ENCODE measurements at places on chromosomes 12 and 14.

DNA sequence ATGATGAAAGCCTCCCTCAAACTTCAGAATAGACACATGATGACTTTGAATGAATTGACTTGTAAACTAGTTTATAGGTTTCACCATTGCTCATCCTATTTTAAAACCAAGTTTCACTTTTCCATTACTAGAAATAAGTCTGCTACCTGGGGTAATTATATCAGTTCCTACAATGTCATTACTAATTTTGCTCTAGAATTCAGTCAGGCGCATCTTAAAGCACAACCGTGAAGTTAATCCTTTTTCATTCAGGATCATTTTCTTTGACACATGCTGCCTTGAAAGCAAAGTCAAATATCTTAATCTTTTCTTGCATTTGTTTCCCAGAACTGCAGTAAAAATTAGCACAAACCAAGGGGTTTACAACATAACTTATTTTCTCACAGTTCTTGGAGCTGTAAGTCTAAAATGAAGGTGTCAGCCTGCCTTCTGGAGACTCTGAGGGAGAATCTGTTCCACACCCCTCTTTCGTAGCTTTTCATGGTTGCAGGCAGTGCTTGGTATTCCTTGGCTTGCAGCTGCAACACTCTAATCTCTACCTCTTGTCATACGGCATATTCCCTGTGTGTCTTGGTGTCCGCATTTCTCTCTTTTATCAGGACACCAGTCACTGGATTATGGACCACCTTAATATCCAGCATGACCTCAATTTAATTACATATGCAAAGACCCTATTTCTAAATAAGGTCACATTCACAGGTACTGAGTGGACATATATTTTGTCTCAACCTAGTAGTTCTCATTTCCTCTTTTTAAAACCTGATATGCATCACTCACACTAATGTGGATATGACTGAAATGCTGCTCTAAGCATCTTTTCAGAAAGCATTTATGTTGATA, 114.3 kb upstream of the PDZRN4 start:
- DNase-seq: no peak

DNA sequence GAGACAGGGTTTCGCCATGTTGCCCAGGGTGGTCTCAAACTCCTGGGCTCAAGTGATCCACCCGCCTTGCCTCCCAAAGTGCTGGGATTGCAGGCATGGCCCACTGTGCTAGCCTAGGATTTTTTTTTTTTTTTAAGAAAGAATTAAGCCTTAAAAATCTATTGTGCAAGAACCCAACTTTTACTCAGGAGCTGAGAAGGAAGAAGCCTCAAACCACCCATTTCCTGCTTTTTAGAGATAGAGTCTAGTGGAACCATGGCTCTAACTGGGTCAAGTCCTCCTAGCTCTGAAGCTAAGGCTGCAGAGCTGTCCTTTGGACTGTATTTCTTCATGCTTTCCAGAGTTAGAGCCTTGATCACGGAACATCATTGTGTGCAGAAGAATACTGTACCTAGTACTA, 1.3 kb upstream of the TSFM start:
- no peak for DNase-seq

DNA sequence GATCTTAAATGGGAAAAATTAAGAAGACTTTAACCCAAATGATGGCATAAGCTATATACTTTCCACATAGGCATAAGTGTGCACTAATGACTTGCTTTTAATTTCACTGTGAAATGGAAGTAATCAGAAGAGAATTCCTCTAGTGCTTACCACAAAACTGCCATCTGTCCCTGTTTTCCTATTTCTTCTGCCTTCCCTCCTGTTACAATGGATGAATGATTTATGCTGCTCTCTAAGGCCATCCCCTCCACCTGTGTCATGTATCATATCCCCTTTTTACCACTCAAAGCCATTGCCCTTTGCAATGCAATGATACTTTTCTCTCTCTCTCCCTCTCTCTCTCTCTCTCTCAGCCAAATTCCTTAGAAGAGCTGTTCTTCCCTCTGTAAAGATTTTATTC, 109.1 kb downstream of the C12orf50 start:
- DNase-seq: no peak

DNA sequence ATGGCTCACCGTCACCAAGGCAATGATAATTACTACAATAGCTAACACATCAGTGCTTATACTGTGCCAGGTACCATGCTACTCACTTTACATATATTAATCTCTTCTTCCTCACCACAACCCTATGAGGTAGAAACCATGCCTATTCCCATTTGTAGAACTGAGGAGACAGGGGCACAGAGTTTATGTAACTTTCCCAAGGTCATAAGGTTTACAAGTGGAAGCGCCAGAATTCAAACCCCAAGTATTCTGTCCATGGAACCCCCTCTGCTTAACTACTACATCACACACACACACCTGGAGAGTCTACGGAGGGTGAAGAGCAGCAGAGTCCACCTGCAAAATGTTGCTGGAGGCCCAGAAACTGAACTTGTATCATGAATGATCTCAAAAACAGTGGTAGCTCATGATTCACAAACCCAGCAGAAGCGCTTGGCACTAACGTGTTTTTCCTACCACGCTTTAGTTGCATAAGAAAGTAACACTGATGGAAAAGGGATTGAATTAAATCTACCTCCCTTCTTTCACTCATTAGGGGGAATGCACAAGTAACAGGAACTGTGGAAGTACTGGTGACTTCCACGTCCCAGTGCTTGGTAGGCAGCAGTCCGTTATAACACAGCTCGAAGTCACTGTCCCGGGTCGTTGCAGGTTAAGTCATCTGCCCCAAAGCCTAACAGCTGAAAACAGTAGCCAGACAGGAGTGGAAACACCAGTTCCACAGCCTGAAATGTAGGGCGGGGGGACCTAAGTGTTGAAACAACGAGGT, 2.0 kb downstream of the ITPR2 start:
- no peak for DNase-seq

- DNase-seq: no peak
Observed at GRCh38 chr14:29911810-29912209, 15.8 kb downstream of the PRKD1 start.

DNA sequence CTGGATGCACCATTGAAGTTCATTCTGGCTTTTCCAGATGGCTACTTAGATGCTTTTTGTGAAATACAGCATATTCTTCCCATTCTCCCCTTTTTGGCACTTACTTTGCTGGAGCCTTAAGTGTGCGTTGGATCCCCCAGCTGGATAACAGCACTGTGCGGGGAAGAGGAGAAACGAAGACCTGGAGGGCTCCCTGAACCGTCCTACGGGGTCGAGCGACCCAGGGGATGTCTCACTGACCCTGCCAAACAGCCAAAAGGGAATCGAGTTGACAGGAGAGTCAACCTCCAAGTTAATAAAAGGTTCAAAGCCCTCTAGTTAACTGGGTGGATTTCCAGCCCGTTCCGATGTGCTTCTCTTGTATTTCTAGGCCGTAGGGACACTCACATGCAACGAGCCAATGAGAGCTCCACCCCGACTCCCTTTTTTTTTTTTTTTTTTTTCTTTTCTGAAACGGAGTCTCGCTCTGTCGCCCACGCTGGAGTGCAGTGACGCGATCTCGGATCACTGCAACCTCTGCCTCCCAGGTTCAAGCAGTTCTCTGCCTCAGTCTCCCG, 1.0 kb upstream of the CAMKK2 start:
- peak; percentile 74 for DNase-seq

- no peak for DNase-seq
Observed at GRCh38 chr12:1481326-1481725, 113.1 kb downstream of the FBXL14 start.

- no peak for DNase-seq
Observed at GRCh38 chr14:104364830-104365229, 214.7 kb upstream of the C14orf180 start.

Data from activated CD8-positive, alpha-beta memory T cell treated with anti-CD3 and anti-CD28 coated beads for 24 hours (primary cell).